ENCODE measurements at places on chromosomes 6 and 20.

DNA sequence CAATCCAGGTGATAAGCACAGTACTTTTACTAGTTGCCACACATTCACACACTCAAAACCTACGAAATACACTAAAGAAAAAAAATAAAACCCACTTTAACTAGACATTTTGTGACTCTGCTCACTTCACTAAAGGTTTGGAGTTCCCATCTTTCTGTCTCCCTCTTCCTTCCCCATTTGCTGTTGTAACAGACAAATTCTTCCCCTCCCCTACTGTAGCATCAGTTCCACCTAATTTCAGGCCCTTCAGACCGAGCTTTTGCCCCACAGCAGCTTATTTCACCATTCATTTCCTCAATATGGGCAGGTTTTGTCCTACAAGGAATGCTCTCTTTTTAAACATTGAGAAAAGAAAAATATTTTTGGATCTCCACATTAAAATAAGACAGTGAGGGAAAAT is 31.3 kb upstream of the MRAP2 start:
- peak; percentile 15 for DNase-seq

DNA sequence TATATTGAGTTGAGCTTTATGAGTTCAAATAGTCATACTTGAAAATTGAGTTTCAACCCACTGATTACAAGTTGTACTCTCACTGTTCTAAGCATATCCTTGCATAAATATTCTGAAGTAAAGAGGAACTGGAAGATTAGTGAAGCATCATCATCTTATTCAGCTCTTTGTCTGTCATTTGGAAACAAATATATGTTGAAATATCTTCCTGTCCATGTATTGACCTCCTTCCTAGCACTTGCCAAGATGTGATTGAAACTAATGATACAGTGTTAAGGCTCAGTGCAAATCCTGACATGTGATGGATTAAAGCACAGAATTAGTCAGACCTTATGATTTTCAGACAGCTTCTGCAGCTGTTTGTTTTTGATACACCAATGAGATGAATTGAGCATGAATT is 434.3 kb downstream of the TBC1D32 start:
- no peak for DNase-seq

- no peak for DNase-seq
Observed at GRCh38 chr6:114450631-114451030, 107.8 kb upstream of the HS3ST5 start.

DNA sequence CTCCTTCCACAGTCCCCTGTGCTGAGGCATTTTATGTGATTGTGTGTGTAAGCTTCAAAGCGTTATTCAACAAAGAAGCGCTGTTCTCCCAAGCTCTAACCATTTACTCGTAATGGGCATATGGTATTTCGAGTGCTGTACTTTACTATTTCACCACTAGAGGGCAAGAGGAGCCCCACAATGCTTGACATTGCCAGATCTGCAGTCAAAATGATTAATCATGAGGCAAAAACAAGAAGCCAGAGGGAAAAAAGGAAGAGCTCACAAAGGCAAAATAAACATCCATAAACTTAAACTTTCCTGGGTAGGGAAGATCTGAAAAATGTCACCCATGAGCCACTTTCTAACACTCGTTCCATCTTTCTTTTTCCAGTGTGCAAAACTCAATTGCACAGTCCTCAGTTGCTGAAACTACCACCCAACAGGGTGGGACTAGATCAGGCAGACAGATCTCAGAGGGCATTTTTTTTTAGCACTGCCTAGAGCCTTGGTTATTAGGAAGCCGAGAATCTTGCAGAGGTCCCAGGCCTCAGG is 215.0 kb upstream of the PLCB4 start:
- peak; percentile 68 for DNase-seq

- no peak for DNase-seq
Observed at GRCh38 chr20:57851796-57852195, 142.0 kb upstream of the PMEPA1 start.

GRCh38 chr20:8005033-8005432 is 14.5 kb downstream of the TMX4 start:
- no peak for DNase-seq

DNA sequence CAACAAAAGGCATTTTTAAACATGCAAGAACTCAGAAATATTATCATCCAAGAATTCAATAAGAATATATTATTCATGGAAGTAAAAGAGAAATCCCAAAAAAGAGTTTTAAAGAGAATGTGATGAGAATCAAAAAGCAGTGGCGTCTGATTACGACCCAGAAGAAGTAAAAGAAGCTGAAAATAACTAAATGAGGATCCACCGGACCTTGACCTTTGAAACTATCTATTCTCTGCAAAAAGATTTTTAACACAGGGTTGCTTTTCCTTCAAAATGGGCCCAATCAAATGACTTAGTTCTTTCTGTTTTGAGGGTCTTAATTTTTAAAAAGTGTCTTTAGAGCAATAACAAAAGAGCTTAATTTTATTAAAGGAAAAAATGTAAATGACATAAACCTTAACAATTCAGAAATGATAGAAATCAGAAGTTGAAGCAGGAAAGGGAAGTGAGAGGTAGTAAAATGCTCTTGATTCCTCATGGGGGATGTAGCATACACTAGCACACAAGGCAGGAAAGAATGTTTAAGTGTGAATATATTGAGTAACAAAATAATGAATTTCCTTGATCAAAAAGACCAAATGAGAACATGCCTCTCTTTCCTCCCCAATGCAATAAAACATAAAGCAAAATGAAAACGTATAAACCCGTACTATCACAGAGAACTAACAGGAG is 223.1 kb upstream of the PRDM1 start:
- no peak for DNase-seq

GRCh38 chr20:34495307-34495706 is 20.9 kb upstream of the DYNLRB1 start:
- no peak for DNase-seq

DNA sequence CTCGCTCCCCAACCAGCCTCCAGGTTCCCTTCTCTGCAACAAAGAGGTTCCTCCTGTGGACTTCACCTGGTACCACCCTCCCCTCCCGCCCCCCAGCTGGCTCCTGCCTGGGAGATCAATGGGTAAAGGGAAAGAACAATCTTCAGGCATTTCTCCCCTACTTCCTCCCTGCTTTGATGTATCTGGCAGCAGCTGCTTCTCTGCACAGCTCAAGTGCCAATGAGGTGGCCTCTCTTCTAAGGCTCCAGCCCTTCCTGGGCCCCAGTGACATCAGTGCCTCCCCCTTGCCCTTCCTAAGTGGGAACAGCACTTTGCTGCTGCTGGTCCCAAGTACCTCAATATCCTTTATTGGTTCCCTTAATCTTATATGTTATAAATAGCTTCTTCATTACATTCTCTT is 23.5 kb downstream of the MOCS1 start:
- DNase-seq = no peak

DNA sequence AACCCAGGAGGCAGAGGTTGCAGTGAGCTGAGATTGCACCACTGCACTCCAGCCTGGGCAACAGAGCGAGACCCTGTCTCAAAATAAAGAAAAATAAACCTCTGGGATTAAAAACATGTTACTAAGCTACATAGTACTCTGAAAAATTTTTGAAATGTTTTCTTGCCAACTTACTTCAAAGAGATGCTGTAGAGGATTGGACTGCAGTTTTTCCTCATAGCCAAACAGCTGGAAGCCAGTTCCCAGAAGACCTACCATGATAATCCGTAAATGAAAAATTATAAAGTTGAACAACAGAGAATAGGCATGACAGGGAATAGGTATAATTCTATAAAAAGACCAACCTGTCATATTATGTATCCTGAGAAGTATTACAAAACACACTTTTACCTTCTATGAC is 48.0 kb downstream of the RARS2 start:
- DNase-seq = no peak

Measured in NCI-H2171 (cell line).